ENCODE measurements at places on chromosomes 6 and 20.

- DNase-seq = no peak
Measured at GRCh38 chr6:7042654-7043545, 64.9 kb upstream of the RREB1 start.

- DNase-seq = peak; percentile 68
Measured at GRCh38 chr20:51541189-51542032, 1.1 kb downstream of the NFATC2 start.

DNA sequence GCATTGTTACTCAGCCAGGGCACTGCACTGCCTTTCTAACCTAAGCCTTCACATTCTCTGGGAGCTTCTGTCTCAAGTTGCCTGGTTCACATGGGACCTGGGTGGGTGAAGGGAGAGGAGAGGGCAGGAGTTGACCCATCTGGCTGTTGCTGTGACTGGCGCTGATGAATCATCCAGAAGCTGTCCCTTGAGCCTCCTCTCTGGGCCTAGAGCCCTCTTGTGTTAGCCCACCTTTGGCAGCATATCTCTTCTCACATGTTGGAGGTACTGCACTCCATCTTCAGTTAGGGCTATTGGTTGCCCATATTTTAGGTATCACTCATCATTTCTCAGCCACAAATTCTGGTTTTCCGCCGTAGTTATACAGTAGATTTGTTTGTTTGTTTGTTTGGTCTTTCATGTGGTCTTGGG lies 19.8 kb downstream of the XRN2 start:
- no peak for DNase-seq

GRCh38 chr6:151005896-151006632 lies 140.6 kb downstream of the MTHFD1L start:
- no peak for DNase-seq

- no peak for DNase-seq
Measured at GRCh38 chr6:115969930-115970273, 90.8 kb downstream of the FRK start.

DNA sequence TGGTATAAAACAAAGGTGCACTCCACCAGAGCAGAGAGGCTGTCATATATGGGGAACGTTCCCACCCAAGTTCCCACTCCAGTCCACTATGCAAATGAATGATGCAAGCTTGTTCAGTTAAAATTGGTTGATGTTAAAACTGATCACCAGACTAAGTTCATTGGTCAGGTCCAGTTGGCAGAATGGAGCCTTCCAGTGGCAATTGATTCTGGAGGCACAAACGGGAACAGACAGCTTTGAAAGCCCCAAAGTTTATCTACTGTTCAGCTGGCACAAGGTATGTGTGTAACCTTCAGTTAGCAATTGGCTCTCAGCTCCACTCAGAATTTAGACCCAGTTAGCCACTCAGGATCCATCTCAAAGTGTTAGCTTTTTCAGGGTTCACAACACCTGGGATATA lies 119.4 kb upstream of the CEP85L start:
- no peak for DNase-seq

DNA sequence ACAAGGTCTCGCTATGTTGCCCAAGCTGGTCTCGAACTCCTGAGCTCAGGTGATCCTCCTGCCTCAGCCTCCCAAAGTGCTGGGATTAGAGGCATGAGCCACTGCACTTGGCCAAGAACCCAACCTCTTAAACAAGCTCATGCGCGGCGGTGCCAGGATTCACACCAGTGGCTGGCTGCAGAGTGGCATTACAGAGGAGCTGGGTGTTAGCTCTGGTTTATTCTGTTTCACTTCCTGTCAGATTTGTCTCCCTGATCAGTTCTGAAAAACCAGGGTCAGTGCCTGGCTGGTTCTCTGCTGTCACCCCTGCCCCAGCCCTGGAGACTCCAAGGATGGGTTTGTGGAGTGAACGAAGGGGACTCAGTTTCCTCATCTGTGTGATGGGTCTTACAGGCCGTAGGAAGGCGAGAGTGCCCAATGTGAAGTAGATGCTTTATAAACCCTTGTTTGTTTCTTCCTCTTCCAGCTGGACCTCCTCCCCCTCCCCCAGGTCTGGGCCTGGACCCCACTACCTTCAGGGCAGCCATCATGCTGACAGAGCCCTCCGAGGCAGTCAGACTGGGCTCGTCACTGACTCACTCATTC lies 63.4 kb downstream of the UBE2V1 start:
- DNase-seq = no peak

DNA sequence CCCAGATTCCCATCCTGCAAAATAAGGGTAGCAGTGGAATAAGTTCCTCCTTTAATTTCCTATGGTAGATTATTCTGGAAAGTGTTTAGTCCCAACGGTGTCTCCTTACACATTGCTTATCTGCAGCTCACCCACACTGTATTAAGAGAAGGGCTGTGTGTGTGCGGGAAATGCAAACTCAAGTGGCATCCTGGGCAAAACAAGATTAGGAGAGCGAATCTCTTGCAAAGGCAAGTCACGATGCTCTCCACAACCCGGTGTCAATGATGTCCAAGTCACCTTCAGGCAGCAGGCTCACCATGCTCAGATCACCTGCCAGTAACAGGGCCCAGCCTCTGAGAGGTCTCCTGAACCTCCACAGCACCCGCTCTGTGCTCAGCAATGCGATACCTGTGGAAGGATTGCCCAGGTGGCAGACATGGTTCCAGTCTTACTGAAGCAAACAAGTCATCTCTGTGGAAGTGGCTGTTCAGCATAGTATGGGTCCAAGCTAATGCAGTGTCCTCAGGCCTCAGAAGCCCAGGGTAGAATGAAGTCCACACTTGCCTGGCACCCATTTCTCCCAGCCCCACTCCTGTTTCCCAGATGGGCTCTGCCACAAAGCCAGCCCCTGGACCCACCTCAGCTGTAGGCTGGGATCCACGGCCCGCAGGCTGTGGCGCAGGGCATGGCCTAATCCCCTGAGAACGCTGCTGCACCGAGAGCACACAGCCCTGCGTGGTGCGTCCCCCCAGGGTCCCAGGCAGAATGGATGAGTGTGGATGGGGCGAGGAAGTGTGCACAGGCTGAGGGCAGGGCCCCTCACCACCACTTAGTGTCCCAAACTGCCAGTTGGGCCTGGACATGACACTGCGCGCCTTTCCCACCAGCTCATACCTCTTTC lies 101.2 kb downstream of the PXDC1 start:
- no peak for DNase-seq

DNA sequence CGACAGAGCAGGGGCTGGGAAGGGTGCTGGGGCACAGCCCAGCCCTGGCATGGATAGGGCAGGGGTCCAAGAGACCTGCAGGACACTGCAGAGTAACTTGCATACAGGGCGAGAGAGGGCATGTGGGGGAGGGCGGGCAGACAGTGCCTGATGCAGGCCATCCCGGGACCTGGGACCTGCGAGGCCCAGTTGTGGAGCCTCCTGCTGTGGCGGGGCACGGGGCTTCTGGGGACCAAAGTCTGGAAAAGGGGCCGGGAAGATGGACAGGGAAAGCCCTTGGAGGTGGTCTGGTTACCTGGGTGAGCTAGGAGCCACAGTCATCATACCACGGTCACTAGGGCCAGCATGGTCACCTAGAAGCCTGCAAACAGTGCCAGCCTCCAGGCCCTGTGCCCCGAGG lies 412 bp upstream of the TUBB1 start:
- DNase-seq = no peak

DNA sequence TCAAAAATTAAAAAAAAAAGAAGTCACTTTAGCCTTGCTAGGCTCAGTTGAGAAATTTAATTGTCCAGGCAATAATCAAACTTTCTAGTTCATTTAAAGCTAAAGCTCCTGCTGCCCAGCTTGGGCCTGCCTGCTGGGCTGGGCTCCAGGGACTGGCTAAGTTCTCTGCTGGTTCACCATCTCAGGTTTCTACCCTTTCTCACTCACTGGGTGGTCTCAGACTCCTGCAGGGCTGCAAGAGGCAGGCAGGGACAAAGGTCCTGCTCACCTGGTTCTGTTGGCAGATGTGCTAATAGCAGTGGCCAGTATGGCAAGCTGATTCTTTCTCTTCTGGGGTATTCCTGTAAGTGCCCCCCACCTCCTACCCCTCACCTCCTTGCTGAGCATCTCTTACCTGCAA lies 21.2 kb upstream of the RTF2 start:
- DNase-seq = no peak

GRCh38 chr20:16709017-16709416 lies 20.8 kb upstream of the SNRPB2 start:
- no peak for DNase-seq

- DNase-seq = no peak
Measured at GRCh38 chr6:148525453-148525852, 182.8 kb downstream of the SASH1 start.

DNA sequence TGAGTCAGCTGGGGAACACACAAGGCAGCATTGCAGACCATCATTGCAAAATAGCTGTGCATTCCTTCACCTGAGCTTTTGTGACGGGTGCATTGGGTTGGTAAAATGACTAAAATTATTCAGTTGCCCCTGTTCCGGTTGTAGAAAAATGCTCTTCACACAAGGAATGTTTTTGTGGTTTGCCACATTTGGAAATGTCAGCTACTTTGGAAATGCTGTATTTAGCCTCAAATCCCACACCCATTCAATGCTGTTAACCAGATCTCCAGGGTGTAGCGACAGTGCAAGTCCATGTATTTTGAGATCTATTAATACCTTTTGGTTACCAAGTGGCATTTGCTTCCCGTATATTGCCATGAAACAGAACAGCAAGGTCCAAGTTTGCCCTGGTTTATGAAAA lies 201.2 kb downstream of the FOXA2 start:
- no peak for DNase-seq

- no peak for DNase-seq
Measured at GRCh38 chr20:3890398-3890751, 1.2 kb downstream of the PANK2 start.

- no peak for DNase-seq
Measured at GRCh38 chr20:22805219-22805618, 220.8 kb upstream of the FOXA2 start.

- no peak for DNase-seq
Measured at GRCh38 chr6:121434037-121434770, 1.2 kb upstream of the GJA1 start.

DNA sequence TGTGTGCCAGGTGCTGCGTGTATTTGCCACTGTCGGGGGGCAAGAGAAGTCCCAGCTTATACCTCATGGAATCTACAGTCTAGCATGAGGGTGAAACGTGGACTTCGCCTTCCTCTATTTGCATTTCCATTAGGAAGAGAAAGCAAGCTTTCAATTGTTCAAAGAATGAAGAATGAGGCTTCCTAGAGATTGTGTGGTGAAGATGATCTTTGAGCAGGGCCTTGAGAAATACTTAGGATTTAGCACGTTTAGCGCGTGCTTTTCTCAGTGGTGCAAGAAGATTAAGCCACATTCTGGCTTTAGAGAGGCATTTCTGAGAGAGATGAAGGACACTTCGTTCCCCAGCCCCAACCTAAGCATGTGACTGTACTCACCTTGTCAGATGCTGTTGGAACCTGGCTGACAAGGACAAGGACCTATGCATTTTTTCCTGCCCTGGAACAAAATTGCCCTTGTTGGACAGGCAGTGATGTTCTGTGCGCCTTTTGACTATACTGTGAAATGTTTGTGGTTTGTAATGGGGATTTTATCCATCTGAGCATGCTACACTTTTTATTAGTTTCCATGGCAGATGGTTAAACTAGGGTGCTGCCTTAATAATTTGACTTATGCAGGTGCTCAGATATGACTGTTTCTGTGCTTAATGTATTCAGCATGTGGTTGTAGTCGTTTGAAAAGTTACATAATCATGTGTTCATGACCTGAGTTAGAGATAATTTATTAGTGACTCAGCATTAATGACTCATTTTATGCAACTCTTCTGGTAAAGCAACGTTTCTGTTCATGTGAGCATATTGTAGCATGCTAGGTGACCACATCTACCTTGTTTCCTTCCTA lies 10.7 kb downstream of the TULP4 start:
- DNase-seq = no peak

DNA sequence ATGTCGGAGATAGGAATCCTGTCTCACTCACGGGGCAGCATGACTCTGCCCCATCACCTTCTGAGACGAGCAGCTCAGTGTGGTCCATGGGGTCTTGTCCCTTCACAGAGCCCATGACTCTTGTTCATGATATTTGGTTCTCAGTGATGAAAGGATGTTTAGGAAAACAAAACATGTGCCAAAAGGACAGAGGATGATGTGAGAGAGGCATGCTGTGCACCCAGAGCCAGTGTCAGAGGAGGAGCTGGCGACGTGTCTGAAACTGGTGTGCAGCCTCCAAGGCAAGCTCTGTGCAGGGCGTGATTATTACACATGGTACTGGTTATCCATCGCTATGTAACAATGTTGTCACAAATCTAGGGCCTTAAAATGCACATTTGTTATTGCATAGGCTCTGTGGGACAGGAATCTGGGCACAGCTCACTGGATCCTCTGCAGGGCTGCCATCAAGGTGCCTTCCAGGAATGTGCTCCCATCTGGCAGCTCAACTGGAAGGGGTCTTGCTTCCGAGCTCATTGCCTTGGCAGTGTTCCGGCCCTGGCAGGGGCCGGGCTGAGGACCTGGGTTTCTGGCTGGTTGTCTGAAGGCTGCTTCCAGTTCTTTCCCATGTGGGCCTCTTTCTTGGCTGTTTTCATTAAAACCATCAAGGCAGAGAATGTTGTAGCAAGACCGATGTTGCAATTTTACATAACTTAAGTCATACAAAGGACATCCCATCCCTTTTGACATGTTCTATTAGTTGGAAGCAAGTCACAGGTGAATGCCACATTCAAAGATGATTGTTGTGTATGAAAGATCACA lies 175.4 kb downstream of the ERMARD start:
- no peak for DNase-seq

DNA sequence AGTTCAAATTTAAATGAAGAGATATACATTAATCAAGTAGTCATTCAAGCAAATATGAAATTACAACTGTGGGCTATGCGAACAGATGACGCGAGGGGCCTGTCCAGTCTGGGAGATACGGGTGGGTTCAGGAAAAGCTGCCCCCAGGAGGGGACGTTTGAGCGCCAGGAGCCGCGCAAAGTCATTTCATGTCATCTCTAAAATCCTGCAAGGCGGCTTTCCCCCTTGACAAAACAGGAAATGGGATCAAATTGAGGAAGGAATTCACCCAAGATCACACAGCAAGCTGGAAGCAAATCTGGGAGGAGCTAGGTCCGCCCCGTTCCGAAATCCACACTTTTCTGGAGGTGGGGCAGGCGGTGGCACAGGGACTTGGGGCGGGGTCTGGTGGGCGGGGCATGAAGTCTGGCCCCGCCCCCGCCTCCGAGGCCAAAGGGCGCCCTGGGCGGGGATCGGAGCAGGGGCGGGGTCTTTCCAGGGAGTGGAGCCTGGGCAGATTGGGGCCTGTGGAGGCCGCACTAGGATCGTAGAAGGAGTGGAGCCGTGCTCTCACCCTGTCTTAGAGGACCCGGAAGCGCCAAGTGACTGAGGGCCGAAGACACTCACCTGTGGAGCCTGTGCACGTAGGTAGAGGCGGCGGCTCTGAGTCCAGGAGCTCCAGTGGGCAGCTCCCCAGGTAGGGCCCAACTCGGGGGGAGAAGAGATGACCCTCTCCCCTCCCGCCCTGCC lies at the start of gene LPIN3:
Gene LPIN3, plus strand, starts transcription at position 495 of the 729 bp plus-strand sequence. CDS start 4,983 bp downstream, outside the sequence.
- DNase-seq = peak; percentile 37

GRCh38 chr6:13438126-13438525 lies 49.3 kb downstream of the GFOD1 start:
- DNase-seq = no peak

- peak; percentile 30 for DNase-seq
Measured at GRCh38 chr6:26003102-26003694, 40.6 kb downstream of the TRIM38 start.
